ENCODE measurements at places on chromosomes 5 and 9.

GRCh38 chr9:16321461-16322119 lies 548.9 kb downstream of the BNC2 start:
- no peak for DNase-seq

- no peak for DNase-seq
These were observed 82.2 kb downstream of the PRDM6 start for GRCh38 chr5:123171259-123171658.

GRCh38 chr9:136354592-136355085 lies 8.9 kb downstream of the DNLZ start:
- no peak for DNase-seq

GRCh38 chr9:128275198-128276007 lies at the start of gene GOLGA2:
GOLGA2 (minus strand) TSS chr9:128276007; CDS start chr9:128275976, 31 bp downstream.
- no peak for DNase-seq

DNA sequence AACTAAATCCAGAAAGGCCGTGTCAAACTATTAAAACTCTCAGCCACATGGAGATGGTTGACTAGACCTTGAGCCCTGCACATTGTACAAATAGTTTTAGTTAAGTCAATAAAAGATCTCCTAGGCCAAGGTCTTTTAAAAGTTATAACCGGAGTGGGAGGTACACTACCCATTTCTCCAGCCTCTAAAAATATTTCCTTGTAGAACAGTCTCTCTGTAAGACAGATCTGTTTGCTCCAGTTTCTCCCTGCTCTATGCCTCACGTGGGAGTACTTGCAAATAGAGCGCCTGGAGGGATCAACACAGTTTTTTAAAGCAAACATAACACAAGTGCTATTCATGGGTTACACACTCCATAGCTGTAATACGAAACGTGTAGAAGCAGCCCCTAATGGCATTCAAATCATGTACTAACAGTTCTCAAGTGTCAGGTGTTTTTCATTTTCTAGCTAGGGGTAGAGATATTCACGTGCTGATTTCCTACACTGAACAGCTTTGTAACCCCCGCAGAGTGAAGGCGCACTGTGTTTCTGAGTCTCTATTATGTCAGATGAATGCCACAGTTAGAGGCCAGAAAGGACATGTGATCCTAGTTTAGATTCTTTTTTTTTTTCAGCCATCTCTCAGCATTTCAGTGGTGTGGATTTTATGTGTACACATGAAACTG lies 703.4 kb upstream of the GRAMD2B start:
- DNase-seq = no peak

DNA sequence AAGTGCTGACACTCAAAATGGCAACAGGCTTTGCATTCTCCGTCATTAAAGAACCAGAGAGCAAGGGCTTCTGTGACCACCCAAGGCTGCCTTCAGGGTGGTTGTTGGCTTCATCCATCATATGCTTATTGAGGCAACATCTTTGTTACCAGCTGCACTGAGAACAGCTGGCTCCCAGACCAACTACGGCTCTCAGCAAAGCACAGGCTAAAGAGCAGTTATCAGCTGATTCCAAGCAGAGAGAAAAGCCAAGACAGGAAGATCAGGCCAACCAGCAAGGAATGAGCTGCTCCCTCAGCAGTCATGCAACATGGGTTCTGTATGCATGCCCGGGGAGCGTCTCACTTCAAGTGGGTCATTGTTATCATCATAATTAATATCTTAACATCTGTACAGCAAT lies 358.9 kb downstream of the ACTL7B start:
- DNase-seq = no peak

GRCh38 chr9:27165068-27165467 lies 56.0 kb downstream of the TEK start:
- no peak for DNase-seq

- DNase-seq = no peak
These were observed 1.6 kb downstream of the PLCXD3 start for GRCh38 chr5:41508696-41509398.

- DNase-seq = no peak
These were observed 1.5 kb downstream of the RMRP start for GRCh38 chr9:35656348-35656747.

DNA sequence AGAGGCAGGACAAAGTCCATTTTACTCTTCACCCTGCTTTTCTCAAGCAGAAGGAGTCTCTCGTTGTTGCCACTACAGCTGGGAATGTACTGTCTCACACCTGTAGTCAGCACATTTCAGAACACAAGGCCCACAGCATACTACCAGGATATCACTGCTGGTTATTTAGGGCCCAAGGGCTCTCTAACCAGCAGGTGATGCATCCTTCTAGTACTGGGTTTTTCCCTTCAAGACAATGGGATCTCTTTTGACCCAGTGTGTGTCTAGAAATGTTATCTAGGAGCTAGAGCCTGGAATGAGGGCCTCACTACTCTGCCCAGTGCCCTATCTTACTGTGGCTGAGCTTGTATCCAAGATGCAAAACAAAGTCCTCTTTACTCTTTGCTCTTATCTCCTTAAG lies 235.1 kb upstream of the PRR16 start:
- DNase-seq = no peak

DNA sequence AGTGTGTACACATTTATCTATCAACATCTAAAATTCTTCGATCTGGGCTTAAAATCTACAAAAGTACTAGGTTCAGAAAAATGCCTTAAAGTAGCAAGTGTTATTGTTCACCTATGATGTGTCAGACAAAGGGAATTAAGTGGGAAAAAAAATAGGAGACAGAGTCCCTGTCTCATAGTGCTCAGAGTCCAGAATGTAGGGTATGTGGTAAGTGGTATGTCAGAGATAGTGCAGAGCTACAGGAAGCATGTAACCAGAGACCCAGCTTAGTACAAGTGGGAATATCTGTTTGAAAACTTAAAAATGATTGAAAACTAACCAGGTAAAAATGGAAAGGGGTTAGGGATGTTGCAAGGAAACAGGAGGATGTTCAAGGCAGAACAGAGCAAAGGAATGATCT lies 482.8 kb downstream of the ELAVL2 start:
- DNase-seq = no peak

DNA sequence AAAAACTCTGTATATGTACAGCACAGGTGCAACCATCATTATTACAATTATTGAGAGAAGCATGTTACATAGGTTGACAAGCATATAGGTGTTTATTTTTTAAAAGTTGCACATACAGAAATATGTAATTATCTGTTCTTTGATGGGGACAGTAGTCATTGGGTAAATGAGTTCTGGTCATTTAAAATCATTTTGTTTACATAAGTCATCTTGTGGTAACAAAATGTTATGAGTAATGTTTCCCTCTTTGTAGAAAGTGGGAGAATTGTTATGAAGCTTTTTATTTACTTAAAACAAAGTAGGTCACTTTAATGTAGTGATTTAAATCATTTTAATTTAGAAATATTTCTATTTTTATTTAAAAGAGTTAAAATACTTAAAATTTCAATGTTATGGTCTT lies 33.8 kb upstream of the FBXL17 start:
- no peak for DNase-seq
